ENCODE measurements at places on chromosomes 6 and 20. TPM values are rescaled to one million over a fixed set of nuclear protein-coding genes. Genes with fewer than 3 reads are reported as not detected.

Gene RPRD1B
- 50.5 TPM for total RNA-seq

GRCh38 chr6:149560736-149561135 lies 5.4 kb upstream of the GINM1 start:
- no peak for DNase-seq

DNA sequence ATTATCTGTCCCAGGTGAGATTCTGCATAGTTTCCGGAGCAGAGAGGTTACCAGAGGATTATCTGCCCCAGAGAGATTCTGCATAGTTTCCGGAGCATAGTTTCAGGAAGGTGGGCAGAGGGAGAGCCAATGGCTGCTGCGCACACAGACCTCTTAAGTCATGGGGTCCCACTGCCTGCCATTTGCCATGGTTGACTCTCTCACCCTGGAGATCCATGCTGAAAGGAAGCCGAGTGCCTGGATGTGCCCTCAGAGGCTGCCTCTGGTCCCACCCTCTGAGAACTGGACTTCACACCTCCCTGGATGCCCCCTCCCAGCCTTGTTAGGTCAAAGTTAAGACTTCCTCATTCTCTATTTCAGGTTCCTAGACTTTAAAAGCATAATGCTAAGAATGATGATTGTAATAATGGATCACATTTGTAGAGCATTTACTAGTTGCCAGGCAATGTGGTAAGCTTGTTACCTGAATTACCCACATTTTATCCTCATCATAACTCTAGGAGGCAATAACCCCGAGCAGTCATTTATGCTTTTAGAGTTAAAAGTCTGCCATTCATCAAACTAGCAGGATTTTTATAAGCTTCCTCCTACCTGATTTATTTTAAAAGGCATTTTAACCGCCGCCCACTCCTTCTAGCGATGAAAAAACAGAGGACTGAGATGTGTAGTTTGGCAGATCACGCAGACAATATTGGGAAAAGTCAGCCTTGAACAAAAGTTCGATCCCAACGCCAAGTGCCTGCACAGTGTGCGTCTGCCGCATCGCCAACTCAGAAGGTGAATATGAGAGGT lies 11.9 kb downstream of the SERPINB9 start:
- no peak for DNase-seq

DNA sequence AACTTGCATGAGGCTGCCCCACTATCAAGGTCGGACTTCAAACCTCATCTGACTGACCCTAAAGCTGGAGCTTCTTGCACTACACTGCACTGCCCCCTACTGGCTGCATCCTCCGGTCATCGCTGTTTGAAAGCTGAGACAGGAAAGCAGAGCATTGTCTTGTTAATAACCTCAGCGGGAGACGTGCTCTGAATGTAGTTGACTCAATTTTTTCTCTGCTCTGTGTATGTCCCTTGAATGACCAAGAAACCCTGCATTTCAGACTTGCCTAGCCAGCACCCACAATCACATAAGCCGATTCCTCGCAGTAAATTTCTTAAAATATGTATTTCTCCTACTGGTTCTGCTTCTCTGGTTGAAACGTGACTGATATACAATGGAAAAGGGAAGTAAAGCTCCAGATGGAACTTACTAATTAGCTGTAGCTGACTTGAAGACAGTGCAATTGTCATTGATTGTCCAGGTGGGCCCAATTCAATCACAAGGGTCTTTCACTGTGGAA lies 27.8 kb downstream of the TCF21 start:
- peak; percentile 98 for DNase-seq

GRCh38 chr6:140858381-140858971 lies 1274.2 kb upstream of the GJE1 start:
- DNase-seq, result no peak

- DNase-seq, result no peak
Measured at GRCh38 chr6:35427851-35428321, 24.3 kb upstream of the FANCE start.
